ENCODE measurements at places on chromosomes 7 and 10.

DNA sequence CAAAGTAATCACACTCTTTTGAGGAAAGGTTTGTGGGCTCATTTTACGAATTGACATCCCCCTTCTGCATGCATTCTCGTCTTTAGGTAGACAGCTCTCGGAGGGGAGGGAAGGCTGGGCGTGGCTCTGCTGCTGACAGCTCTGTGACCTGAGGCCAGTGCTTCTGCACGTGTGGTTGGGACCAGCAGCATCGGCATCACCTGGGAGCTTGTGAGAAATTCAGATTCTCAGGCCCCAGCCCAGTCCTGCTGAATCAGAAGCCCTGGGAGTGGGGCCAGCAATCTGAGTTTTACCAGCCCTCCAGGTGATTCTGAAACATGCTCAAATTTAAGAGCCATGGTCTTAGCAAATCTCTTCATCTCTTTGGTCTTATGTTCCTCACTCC lies 89.4 kb downstream of the JCAD start:
- no peak for DNase-seq

DNA sequence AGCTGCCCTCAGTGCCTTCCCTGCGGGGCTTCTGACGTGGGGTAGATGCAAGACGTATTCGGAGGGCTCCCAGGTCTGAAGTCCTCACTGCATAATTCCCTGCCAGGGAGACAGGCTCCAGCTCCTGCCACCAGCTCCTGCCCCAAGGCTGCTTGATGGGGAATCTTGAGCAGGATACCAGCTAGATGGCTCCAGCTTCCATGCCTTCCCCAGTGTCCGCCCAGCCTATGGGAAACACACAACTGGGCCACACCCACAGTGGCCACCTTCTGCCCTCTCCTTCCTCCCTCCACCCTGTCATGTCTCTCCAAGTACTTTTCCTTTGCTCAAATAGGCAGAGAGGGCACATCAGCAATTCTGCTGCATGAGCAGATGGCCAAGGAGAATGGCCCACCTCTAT lies 95.8 kb downstream of the PARP12 start:
- no peak for DNase-seq

- DNase-seq: no peak
Measured at GRCh38 chr10:56181607-56182006, 179.5 kb downstream of the ZWINT start.

- DNase-seq: no peak
Measured at GRCh38 chr7:113774182-113774807, 144.5 kb downstream of the PPP1R3A start.

DNA sequence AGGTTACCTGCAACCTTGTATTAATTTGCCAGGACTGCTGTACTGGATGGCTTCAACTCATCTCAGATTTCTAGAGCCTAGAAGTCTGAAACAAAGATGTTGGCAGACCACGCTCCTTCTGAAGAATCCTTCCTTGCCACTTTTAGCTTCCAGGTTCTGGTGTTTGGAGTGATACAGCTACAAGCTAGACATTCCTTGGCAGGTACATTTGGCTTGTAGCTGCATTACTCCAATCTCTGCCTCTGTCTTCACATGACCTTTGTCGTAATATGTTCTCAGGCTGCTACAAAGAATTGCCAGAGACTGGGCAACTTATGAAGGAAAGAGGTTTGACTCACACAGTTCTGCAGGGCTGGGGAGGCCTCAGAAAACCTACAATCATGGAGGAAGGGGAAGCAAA lies 146.3 kb downstream of the GALNT17 start:
- no peak for DNase-seq

DNA sequence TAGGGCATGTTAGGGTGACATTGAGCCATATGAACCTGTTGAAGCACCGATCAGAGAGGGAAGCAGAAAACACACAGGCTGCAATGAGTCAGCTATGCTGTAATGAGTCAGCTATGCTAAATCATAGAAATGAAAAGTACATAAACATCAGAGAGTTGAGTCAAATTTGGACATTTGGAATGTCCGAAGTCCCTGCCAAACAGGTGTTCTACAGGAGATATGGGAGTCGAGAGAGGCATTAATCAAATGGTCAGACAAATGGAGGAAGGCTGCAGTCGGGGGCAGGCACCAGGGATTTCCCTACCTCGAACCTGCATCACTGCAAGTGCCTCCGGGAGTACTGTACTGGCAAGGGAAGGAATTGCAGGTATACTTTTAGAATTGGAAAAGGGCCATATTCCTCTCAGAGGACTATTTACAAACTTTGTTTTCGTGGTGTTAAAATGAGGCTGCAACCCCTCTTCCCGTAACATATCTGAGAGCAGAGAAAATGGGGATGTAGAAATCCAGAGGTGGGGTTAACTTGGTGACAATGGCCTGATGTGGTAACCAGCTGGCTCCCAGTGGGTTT lies 8.8 kb upstream of the ZC3HAV1 start:
- DNase-seq: no peak

DNA sequence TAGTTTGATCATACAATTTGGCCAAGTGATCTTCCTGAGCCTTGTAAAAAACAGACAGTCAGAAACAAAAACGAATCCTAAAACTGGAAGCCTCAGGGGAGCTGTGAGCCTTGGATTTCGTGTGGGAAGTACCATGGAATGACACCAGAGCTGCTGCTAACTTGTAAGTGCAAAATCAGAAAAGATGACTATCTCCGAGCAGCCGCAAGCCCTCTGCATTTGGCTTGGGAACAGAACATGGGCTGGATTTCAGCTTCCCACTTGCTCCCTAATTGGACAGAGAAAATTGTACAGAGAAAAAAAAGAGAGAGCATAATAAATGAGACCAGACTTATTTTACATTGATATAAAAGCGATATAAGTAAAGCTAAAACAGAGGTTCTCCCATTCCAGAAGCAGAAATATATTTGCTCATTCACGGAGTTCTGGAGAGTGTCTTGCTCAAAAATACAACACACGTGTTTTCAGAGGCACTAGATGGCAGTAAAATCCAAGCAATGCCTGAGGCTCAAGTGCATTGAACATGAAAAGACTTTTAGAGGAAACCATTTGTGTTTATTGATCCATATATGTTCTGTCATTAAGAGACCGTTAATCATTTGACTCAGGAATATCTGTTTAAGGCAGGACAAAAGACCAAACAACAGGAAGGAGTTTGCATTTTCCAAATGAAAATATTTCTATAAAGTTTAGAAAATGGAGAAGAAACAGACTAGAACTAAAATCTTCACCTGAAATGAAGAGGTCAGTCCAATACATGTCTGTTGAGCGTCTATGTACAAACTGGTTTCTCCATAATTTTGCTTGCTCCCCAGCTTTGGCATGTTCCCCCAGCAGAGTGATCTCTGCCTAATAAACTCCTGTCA lies 78.3 kb upstream of the SLC26A5 start:
- DNase-seq: no peak
